Psoas muscle (tissue), 8 donors: ENCODE measurements at places on chromosomes 16 and 17. TPM values are rescaled to one million over a fixed set of nuclear protein-coding genes. Genes with fewer than 3 reads are reported as not detected.
A peak's percentile ranks its signal among the peaks of the same experiment; 100 is the strongest.

DNA sequence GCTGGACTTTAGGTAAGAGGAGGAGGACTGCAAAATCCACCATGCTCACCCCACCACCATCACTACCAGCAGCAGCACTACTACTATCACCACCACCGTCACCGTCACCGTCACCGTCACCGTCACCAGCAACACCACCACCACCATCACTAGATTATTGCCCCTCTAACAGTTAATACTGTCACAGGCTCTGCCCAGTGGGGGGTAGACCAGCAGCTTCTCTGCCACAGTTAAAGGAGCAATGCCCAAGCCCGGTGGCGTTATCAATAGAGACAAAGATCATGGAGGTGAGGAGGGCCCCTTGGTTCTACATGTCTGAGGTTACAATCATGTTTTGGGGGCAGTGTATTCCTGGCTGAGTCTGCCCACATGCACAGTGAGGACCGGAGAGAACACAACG lies 184.4 kb upstream of the DYNLRB2 start:
- no peak overlapping the region for H3K27ac ChIP-seq
- H3K4me1 ChIP-seq: no peaks in the 10 kb centered on the region

- H3K27me3 ChIP-seq: peaks cover 4% of the 10 kb centered on the region
- H3K4me3 ChIP-seq: no peak overlapping the region
- no peaks in the 10 kb centered on the region for H3K36me3 ChIP-seq
- DNase-seq: no peak
- no peak overlapping the region for H3K27ac ChIP-seq
Observed at GRCh38 chr17:62666801-62667591, 39.5 kb downstream of the MRC2 start.

- no peak overlapping the region for H3K27ac ChIP-seq
- no peak overlapping the region for H3K4me3 ChIP-seq
- no peak for DNase-seq
- no peaks in the 10 kb centered on the region for H3K4me1 ChIP-seq
Observed at GRCh38 chr17:64544742-64545141, 38.0 kb downstream of the CEP95 start.

- no peaks in the 10 kb centered on the region for H3K4me1 ChIP-seq
- H3K27me3 ChIP-seq: peaks cover 8% of the 10 kb centered on the region
- no peaks in the 10 kb centered on the region for H3K36me3 ChIP-seq
- no peak overlapping the region for H3K27ac ChIP-seq
- no peak overlapping the region for H3K4me3 ChIP-seq
Observed at GRCh38 chr17:49431743-49432142, 17.1 kb upstream of the PHB1 start.

- peaks cover 34% of the 10 kb centered on the region for H3K4me1 ChIP-seq
- no peaks in the 10 kb centered on the region for H3K27me3 ChIP-seq
- H3K4me3 ChIP-seq: peak overlapping the region; percentile 91
- peak overlapping the region; percentile 96 for H3K27ac ChIP-seq
- peak; percentile 62 for DNase-seq
Observed at GRCh38 chr16:20899477-20900298, 470 bp downstream of the DCUN1D3 start.

DNA sequence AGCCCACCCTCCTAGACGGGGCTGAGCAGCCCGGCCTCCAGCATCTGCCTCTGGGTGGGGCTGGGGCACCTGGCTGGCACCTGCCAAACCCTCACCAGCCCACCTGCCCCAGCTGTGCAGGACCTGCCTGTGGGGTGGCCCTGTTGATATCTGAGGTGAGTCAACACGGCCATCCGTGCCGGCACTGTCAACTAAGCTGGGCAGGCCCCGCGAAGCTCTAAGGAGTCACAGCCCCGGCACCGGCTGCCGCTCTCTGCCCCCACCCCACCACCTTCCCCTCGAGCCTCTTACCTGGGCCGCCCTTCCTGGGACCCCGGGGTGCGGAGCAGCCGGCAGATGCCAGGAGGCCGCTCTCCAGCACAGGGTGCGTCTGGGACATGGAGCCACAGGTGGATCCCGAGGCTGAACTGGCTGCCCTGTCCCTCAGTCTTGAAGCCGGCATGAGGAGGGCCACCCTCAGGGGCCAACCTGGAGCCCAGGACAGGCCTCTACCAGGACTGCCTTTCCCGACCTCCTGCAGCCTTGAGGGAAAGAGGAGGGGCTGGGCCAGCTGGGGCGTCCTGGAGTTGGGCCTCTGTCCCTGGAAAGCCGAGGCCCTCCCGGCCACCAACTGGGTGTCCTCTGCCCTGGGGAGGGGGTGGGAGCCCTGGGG lies 515 bp downstream of the CBFA2T3 start:
- peak overlapping the region; percentile 31 for H3K4me3 ChIP-seq
- DNase-seq: no peak
- H3K36me3 ChIP-seq: no peaks in the 10 kb centered on the region
- H3K4me1 ChIP-seq: no peaks in the 10 kb centered on the region
- H3K27ac ChIP-seq: no peak overlapping the region

- H3K36me3 ChIP-seq: no peaks in the 10 kb centered on the region
- no peak overlapping the region for H3K4me3 ChIP-seq
- no peak overlapping the region for H3K27ac ChIP-seq
- H3K27me3 ChIP-seq: no peaks in the 10 kb centered on the region
Observed at GRCh38 chr16:59573528-59574271, 839.6 kb upstream of the GOT2 start.

GRCh38 chr16:85428899-85429775 lies 184.0 kb upstream of the GSE1 start:
- H3K4me3 ChIP-seq: no peak overlapping the region
- no peaks in the 10 kb centered on the region for H3K36me3 ChIP-seq
- H3K27ac ChIP-seq: no peak overlapping the region
- no peaks in the 10 kb centered on the region for H3K4me1 ChIP-seq
- no peaks in the 10 kb centered on the region for H3K27me3 ChIP-seq
- peak; percentile 8 for DNase-seq

DNA sequence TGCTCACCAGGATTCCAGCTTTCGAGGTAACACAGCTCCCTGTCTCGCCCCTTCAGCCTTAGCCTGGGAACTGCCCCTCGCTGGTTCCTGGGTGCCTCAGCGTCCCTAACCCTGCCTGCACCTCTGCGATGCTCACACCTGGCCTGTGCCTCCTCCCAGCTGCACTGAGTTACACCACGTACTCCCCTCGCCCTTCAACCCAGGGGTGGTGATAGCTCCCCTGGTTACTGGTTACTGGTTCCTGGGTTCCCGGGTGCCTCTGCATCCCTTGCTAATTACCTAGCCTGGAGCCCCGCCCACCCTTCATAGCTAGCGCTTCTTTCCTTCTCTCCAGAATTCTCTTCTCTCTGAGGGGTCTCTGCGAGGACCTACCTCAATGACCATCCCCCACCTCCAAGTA lies 65.3 kb upstream of the PLCG2 start:
- no peaks in the 10 kb centered on the region for H3K27me3 ChIP-seq
- no peaks in the 10 kb centered on the region for H3K36me3 ChIP-seq
- no peak for DNase-seq
- H3K27ac ChIP-seq: no peak overlapping the region

DNA sequence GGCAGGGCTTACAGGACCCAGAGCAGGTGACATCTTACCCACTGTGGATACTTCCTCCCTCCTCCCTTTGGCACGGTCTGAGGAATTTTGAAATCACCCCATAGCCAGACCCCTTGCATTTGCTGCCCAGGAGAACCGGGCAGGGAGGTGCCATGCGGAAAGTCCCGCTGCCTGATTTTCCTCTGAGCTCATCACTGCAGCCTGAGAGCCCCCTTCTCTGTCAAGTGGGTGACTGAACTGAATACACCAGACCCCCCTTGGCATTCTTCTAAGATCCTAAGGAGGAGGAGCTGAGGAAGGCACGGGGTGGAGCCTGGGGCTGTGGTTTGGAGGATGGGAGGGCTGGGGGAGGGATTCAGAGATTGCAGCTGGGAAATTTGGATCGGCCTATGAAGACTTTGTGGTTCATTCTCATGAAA lies 173.4 kb downstream of the RAB11FIP4 start:
- H3K36me3 ChIP-seq: no peaks in the 10 kb centered on the region
- no peaks in the 10 kb centered on the region for H3K4me1 ChIP-seq
- no peak for DNase-seq
- H3K4me3 ChIP-seq: no peak overlapping the region

DNA sequence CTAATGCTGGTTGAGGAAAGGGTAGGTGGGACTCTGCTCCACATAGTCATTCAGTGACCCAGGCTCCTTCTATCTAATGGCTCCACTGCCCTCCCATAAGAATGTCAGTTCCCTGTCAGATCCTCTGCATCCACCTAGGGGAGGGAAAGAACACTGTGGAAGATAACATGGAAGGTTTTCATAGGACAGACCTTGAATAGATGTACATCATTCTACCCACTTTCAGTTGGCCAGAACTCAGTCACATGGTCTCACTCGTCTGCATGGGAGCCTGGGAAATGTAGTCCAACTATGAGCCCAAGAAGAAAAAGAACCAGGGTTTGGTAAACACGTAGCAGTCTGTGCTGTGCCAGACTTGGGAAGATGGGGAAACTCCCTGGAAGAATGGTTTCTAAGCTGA lies 27.1 kb upstream of the SCNN1B start:
- no peak overlapping the region for H3K27ac ChIP-seq
- DNase-seq: no peak
- no peaks in the 10 kb centered on the region for H3K27me3 ChIP-seq
- H3K4me1 ChIP-seq: no peaks in the 10 kb centered on the region
- no peaks in the 10 kb centered on the region for H3K36me3 ChIP-seq
- no peak overlapping the region for H3K4me3 ChIP-seq

- no peak overlapping the region for H3K4me3 ChIP-seq
- no peaks in the 10 kb centered on the region for H3K4me1 ChIP-seq
- H3K27me3 ChIP-seq: no peaks in the 10 kb centered on the region
- H3K27ac ChIP-seq: no peak overlapping the region
Observed at GRCh38 chr17:35866341-35866950, 2.2 kb downstream of the HEATR9 start.

- no peaks in the 10 kb centered on the region for H3K36me3 ChIP-seq
- H3K27me3 ChIP-seq: no peaks in the 10 kb centered on the region
- H3K4me3 ChIP-seq: no peak overlapping the region
- DNase-seq: no peak
Observed at GRCh38 chr17:50842506-50843149, 7.2 kb downstream of the WFIKKN2 start.

DNA sequence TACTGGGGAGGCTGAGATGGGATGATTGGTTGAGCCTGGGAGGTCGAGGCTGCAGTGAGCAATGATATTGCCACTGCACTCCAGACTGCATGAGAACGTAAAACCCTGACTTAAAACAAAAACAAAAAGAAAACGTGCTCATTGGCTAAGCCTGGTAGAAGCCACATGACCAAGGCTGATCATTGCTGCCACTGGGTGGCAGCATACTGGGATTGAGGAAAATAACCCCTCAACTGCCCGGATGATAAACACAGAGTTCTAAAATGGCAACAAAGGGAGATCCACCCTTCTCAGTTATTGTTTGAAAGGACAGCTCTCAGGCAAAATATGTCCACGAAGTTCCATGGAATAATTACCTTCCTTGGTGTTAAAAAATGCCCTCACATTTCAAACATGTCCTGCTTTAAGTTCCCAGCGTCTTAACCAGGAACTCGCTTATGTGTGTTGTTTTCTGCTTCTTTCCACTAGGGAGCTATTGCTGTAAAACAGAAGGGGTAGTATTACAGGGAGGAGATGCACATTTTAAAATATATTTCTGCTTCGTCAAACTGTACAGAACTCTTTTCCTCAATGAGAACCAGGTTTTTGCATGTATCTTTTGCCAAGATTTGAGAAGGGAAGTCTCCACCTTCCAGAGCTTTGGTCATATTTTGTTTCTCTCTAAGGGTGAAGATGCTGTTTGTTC lies 675.3 kb downstream of the MAF start:
- DNase-seq: peak; percentile 26
- H3K4me3 ChIP-seq: no peak overlapping the region
- no peaks in the 10 kb centered on the region for H3K4me1 ChIP-seq

DNA sequence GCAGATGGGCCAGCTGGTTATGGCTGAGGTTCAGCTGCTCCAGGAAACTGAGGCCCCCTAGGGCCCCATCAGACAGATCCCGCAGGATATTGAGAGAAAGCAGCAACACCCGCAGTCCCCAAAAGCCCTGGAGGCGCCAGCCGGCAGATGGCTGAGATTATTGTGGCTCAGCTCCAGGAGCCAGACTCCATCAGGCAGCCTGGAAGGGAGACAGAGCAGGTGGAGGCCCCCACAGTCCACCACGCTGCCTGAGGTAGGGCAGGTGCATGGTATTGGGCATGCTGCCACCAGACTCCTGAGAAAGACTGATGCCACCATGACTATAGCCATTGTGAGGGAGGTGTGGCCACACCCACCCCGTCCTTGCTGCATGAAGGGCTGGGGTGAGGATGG lies 9.5 kb upstream of the TMEM101 start:
- peak; percentile 26 for DNase-seq
- H3K4me1 ChIP-seq: no peaks in the 10 kb centered on the region
- H3K27ac ChIP-seq: no peak overlapping the region

- peak overlapping the region; percentile 35 for H3K4me3 ChIP-seq
- H3K27me3 ChIP-seq: no peaks in the 10 kb centered on the region
- peaks cover 15% of the 10 kb centered on the region for H3K36me3 ChIP-seq
- peak overlapping the region; percentile 98 for H3K27ac ChIP-seq
- H3K4me1 ChIP-seq: peaks cover 26% of the 10 kb centered on the region
Observed at GRCh38 chr17:80751946-80752581, 207.4 kb downstream of the RPTOR start.

- H3K27ac ChIP-seq: no peak overlapping the region
- no peaks in the 10 kb centered on the region for H3K36me3 ChIP-seq
- no peak overlapping the region for H3K4me3 ChIP-seq
- peak; percentile 52 for DNase-seq
Observed at GRCh38 chr17:81030741-81031565, 4.0 kb upstream of the BAIAP2 start.

DNA sequence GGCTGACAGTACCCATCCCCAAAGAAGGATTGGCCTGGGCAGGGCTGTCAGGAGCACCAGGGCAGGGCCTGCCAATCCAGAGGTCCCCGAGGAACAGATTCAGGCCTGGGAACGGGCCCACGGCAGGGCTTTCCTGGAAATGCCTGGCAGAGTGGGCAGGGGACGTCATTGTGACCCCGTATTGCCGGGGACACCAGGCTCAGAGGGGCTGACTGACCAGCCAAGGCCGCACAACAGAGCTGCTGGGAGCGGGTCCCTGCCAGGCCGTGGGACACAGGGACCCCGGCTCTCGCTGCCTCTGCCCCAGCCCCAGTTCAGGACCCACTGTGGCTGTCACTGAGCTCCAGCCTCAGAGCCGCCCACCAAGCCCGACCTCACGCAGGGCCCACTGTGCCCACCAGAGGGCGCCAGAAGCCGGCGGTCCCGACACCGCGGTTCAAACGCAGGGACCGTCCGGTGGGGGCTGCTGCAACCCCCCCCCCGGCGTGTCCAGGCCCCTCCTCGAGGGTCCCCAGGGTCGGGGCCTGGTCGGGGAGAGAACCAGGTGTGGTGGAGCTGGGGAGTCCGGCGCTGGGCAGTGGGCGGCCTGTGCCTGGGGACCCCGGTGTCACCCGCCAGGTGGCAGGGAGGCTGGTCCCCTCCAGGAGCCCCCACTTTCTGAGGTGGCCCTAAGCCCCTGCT lies 15.2 kb upstream of the SSTR5 start:
- H3K4me1 ChIP-seq: no peaks in the 10 kb centered on the region
- H3K27ac ChIP-seq: no peak overlapping the region
- DNase-seq: no peak
- H3K36me3 ChIP-seq: no peaks in the 10 kb centered on the region
- no peak overlapping the region for H3K4me3 ChIP-seq

- no peaks in the 10 kb centered on the region for H3K27me3 ChIP-seq
- no peak overlapping the region for H3K27ac ChIP-seq
- no peak for DNase-seq
- H3K4me3 ChIP-seq: no peak overlapping the region
- no peaks in the 10 kb centered on the region for H3K4me1 ChIP-seq
- no peaks in the 10 kb centered on the region for H3K36me3 ChIP-seq
Observed at GRCh38 chr16:24717411-24717810, 12.0 kb upstream of the TNRC6A start.

ITGAL gene
- total RNA-seq: 1.1 TPM

SDR42E1 gene
- total RNA-seq: 0.02 TPM
